Cerebellar cortex (tissue), 1 donor: ENCODE measurements at places on chromosomes 13 and 19.

DNA sequence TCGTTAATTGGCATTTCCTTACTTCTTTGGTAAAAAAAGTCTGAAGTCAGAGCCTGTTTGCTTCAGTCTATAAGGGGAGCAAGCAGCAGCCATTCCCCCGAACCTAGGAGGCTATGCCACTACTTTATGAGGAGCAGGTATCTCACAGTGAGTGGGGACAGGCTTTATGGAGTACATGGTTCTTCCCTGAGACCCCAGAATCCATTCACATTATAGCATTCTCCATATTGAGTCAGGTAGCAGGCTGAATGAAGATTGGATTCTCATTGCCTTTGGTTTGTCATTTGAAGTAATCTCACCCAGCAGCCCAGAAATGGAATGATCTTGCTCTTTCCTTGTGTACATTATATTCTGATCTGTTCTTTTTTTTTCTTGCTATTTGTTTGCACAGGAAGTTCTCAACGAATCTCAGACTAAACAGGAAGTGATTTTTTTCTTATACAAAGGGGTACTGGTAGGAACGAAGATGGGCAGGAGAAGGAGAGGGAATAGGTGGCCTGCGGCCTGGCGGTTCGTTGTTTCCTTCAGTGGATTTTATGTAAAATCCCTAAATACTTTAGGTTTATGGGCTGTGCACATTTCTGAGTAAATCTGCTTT lies 74.4 kb downstream of the ARHGAP35 start:
- no peak for DNase-seq

DNA sequence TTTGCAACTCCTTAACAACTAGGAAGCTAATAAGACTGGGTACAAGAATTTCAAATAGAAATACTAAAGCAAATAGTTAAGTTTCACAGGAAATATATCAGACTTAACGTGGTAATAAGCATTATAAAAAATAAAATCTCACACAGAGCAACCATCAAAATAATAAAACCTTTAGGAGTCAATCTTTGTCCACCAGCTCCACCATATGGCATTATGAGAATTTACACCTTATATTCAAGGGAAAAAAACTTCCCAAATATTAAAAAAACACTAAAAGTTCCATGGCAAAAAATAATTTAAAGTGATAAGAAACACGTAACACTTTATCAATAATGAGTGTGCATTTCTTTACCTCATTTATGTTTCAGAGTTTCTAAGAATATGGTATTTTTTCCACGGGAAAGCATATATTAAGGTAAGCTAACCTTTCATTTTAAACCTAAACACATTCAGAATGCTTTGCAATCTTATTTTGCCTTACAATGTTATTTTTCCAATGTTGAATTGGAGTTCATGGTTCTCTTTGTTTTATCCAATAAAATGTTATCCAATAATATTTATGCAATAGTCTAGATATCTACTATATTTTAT lies 423.2 kb upstream of the SGCG start:
- peak; percentile 27 for DNase-seq

DNA sequence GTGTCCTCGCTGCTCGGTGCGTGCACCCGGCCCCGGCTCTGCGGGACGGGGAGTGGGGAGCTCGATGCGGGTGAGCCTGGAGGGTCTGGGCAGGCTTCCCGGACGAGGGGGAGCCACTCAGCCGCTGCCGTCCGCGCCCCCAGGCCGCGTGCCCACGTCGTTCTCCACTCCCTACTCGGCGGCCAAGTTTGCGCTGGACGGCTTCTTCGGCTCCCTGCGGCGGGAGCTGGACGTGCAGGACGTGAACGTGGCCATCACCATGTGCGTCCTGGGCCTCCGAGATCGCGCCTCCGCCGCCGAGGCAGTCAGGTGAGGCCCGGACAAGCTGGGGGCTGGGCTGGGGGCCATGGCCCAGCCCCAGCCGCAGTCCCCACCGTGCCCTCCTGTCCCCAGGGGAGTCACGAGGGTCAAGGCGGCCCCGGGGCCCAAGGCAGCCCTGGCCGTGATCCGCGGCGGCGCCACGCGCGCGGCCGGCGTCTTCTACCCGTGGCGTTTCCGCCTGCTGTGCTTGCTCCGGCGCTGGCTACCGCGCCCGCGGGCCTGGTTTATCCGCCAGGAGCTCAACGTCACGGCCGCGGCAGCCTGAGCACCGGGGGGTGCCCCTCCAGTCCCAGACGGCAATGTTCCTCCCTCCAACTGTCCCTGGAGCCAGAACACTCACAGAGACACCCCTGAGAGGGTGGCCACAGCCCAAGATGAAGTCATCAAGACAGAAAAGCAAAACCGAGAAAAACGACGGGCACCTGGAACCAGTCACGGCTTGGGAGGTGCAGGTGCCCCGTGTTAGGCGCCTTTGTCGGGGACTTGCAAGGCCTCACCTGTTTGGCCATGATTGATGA lies 2.5 kb upstream of the RPL36 start:
- DNase-seq, result no peak

DNA sequence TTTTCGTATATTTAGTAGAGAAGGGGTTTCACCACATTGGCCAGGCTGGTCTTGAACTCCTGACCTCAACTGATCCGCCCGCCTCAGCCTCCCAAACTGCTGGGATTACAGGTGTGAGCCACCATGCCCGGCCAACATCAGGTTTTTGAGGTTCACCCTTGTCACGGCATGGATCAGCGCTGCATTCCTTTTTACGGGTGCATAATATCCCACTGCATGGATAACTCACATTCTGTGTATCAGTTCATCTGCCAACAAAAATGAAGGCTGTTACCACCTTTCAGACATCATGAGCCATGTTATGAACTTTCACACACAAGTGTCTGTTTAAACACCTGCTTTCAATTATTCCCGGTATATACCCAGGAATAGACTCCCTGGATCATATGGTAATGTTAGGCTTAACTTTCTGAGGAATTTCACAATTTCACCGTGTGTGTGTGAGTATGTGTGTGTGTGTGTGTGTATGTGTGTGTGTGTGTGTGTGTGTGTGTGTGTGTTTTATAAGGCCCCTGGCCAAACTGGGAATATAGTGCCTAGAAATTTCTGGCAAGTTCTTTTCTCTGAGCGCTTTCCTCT lies 52.2 kb downstream of the AP1M1 start:
- no peak for DNase-seq

- DNase-seq, result no peak
These were observed 36.1 kb downstream of the OLFM4 start for GRCh38 chr13:53064731-53065130.

DNA sequence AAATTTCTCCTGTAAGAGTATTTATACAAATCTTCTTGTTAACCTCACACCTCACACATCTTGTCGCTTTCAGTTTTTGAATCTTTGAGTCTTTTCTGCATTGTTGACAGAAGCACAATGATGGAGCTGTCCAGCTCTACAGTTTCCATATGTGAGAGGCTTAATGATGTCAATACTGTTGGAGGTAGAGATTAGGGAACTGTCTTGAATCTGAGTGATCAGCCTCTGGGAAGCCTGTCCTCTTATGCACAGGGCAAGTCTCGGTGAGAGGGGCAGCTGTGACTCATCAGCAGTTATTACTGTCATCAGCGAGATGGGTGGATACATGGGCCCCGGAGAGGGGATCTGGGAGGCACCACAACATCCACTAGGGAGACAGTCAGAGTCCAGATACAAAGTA lies 4.6 kb upstream of the ITGBL1 start:
- DNase-seq, result no peak

DNA sequence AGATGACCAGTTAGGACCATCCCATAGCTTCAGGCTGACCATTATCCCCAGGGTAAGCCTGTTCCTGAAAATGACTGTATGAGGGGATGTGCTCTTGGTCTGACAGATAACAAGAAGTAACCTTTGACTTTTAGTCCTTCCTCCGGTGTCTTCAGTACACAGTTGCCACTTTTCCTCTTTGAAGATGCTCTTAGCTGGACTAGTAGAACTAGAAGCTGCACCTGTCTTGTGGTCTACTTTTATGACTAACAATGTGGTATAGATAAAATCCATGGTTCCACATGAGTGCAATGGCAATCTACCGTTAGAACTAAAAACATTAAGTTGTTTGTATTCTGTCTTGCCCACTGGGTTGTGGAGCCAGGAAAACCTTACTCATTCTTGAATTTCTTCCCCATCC lies 5.9 kb upstream of the RUBCNL start:
- no peak for DNase-seq

GRCh38 chr13:94318418-94318817 lies 161.1 kb downstream of the DCT start:
- DNase-seq, result no peak

DNA sequence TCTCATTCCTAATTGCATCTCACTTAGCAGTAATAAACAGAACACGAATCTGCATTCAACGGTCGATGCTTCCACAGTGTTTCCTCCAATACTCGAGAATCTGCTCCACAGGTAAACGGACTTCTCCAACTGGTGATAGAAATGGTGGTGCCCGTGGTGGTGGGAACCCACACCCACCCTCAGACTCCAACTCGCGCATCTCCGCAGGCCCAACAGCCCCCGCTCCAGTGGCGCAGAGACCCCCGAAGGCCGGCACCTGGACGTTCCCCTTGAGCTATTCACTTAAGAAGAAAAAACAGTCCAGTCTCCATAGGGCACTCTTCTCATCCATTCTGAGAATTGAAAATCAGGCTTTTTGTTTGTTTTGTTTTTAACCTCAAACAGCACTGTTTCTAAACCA lies 13.8 kb upstream of the RASA3 start:
- DNase-seq, result no peak

- DNase-seq, result no peak
These were observed 4.4 kb upstream of the LILRA5 start for GRCh38 chr19:54317108-54317964.

GRCh38 chr19:32599736-32600157 lies 18.8 kb downstream of the PDCD5 start:
- DNase-seq, result peak; percentile 65

DNA sequence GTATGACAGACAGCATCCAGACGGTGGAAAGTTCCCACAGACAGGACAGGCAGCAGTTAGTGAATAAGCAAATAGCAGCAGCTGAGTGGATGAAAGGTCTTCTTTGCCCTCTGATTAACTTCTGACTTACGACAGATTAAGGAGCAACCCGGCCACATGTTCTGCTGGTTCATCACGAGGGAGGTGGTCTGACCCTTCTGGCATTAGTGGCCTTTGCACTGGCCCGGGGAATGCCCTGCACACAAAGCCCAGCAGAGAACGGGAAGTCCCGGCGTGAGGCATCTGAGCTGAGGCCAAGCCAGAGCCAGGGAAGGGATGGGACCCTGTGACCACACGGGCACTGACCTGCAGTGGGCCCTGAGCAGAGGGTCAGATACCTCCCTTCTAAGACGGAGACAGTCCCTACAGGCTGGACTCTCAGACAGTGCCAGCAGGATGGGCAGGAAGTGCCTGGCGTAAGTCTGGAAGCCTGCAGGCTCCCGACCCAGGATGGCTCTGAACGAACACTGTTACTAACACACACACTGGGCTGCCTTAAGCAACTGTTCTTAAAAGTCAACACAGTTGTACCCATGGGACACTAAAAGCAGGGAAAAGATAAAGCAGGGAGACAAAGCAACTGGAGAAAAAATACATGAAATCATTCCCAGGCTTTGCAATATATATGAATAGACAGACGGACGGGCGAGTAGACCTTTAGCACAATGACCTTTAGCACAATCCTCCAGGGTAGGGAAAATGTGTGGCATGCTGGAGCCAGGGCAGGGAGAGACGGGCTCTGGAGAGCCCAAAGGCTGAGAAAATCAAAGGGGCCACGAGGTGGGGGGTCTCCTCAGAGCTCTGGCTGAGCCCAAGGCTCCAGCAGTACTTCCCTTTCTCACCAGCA lies 6.3 kb downstream of the C19orf12 start:
- no peak for DNase-seq

DNA sequence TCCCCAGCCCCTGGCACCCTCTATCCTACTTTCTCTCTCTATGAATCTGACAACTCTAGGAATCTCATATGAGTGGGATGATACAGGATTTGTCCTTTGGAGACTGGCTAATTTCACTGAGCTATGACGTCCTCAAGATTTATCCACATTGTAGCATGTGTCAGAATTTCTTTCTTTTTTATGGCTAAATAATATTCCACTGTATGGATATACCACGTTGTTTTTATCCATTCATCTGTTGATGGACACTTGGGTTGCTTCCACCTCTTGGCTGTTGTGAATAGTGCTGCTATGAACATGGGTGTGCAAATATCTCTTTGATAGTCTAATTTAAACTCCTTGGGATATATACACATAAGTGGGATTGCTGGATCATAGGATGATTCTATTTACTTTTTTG lies 24.0 kb upstream of the INSR start:
- no peak for DNase-seq

GRCh38 chr13:74794147-74794546 lies 659.9 kb upstream of the KLF12 start:
- no peak for DNase-seq

DNA sequence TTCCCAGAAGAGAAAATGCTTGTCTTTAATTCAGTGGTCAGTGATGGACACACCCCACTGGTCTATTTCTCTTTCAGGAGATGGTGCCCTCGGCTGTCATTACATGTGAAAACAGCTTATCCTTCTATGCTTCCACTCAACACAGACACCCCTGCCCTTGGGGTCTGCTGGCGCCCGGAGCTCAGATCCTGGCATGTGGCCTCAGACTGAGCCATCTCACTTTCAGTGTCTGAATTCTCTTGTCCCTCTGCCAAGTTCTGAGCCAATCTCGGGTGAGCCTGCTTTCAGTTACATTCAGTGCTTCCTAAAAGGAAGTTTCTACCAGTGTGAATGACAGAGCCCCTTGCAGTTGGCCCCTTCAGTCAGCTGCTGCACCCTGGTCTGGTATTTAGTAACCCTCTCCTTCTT lies 293.6 kb downstream of the DNAJC15 start:
- DNase-seq, result no peak

DNA sequence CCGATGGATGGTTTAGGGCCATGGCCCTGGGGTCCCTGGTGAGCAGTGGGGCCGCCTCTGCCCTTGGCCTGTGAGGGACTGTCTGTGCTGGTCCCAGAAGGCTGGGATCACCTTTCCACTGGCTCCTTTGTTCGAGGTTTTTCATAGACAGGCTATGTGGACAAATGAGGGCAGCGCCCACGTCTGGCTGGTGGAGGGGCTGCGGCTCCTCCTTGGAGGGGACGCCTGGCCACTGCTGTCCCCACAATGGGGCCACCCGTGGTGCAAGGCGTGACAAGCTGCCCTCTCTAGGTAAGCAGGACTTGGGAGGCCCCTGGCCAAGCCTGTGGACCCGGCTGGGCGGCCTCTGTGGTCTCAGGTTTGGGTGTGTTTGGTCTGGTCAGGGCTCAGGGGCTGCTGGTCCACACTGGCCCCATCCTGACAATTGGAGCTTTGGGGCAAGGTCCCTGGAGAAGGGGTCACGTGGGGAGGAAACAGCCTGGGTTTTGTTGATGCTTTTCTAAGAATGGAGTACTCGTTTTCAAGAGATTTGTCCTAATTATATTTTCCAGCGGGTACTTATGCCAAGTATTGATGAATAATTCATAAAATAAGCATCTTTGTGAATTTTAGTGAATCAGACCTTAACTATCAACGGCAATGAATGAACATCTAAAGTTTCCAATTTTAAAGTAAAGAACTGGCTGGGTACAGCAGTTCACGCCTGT lies 33.3 kb downstream of the MCF2L start:
- DNase-seq, result no peak

- no peak for DNase-seq
These were observed 14.9 kb downstream of the MAP1S start for GRCh38 chr19:17734146-17734545.
